ENCODE measurements at places on chromosomes 11 and 22. TPM values are rescaled to one million over a fixed set of nuclear protein-coding genes. Genes with fewer than 3 reads are reported as not detected.

Gene CLDN5
- 360 TPM for total RNA-seq

DNA sequence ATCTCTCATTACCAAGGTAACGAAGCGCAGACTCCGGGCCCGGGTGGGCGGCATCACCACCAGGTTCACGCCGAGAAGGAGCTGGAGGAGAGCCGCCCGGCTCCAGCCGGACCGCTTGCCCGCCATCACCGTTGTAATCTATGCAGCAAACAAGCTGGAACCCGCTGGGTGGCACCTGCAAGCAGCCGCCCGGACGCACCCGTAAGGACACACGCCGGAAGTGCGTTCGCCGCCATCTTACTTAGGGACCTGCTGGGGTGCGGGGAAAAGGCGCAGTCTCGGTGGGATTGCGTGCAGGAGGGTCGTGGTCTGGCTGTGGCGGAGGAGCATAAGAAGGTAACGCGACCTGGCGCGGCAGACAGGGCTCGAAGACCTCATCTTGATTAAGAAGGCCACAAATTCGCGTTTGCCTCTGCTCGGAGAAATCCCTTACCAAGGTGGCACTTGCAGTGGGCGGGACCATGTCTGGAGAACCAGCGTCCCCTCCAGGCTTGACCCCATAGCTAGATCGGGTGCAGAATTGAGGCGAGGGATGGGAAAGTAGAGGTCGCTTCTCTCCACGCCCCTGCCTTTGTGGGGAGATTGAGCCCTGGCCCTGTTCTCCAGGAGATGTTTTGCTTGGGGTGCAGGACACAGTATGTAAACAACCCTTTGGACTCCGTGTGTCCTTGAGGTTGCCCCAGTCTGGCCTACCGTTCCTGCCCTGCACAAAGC lies at the start of gene ACP2:
Gene ACP2, minus strand, starts transcription at position 151 of the 714 bp plus-strand sequence. Its CDS starts 25 bp downstream, at position 126.
- DNase-seq: no peak

Gene OR51T1
- total RNA-seq: not detected

DNA sequence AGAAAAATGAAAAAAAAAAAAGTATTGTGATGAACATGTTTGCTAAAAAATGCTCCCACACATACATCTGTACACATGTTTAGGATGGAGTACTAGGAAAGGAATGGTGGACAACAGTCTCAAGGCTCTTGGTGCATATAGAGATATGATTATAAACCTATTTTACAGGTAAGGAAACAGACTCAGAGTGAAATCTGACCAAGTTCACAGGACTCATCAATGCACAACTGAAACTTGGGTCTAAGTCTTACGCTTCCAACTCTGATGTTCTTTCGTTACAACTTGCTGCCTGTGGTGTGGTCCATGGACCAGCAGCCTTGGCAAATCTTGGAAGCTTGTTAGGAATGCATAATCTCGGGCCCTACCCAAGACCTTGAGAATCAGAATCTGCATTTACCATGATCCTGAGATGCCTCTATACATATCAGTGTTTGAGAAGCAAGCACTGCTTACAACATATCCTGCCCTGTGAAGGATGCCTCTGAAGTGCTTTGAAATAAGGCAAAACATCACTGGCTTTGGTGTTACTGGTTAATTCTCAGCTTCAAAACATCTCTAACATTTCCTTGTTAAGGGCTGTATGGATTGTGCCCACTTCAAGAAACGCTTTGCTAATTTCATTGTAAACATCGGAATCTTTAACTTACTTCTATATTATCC lies 39.9 kb upstream of the NUP160 start:
- DNase-seq: no peak

GRCh38 chr11:122821169-122821568 lies 17.1 kb upstream of the CRTAM start:
- DNase-seq: no peak

Gene FXYD6
- 0.26 TPM for total RNA-seq

DNA sequence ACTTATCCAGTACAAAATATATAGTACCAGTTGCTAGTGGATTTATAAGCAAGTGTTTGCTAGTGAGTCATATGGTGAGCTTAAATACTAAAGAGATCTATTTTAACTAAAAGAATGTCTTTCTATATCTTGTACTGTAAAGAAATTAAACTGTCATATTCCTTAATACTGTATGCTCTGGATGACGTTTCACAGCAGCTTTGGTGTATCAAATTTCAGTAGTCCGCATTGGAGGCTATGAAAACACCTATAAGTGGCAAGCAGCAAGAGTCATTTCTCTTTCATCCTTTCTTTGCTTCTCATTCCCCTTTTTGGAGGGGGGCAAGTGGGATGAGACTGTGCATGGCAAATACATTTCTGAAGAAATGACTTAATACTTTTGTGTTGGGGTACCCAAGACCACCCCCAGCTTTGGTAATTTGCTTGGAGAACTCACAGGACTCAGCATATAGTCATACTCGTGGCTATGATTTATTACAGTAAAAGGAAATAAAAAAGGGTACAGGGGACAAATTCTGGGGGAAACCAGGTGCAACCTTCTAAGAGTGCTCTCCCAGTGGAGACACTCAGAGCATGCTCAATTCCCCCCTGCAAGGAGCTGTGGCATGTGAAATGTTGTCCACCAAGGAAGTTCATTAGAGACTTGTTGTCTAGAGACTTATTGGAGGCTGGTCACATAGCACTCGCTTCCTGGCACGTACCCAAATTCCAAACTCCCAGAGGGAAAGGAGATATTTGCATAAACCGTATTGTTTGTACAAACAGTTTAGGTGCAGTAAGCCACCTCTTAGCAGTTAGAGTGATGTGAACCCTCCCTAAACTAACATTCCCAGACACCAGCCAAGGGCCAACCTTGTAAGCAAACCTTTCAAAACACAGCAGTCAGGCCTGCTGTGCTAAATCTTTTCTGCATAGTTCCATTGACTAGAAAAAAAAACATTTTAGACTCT lies 210.8 kb downstream of the PGR start:
- DNase-seq: no peak

DNA sequence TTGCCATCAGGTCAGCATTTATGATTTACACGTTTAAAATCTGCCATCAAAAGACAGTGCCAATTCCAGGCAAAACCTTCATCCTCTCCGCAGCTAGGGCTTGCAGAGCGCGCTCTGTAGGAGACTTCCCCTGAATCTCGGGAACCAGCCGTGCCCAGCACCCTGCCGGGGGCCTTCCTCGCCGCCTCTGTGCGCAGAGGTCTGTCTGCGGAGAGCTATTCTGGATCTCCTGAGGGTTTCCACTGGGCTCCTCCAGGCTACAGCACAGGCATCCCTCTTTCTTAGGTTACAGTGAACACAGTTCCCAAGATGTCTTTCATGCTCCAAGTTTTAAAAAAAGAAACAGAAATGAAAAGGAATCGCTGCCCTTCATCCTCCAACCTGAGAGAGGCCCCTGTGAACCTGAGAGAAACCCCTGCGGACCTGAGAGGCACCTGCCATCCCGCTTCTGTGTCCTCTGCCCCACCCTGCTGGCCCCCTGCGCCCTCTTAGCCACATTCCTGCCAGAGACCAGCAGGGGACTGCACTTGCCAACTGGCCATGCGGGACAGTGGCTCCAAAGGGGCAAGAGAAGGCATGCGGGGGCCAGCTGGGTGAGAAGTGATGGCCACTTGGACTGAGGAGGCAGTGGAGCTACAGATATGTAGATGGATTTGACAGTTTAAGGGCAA lies 16.1 kb downstream of the TP53AIP1 start:
- no peak for DNase-seq

Gene YPEL1
- 4.5 TPM for total RNA-seq

DNA sequence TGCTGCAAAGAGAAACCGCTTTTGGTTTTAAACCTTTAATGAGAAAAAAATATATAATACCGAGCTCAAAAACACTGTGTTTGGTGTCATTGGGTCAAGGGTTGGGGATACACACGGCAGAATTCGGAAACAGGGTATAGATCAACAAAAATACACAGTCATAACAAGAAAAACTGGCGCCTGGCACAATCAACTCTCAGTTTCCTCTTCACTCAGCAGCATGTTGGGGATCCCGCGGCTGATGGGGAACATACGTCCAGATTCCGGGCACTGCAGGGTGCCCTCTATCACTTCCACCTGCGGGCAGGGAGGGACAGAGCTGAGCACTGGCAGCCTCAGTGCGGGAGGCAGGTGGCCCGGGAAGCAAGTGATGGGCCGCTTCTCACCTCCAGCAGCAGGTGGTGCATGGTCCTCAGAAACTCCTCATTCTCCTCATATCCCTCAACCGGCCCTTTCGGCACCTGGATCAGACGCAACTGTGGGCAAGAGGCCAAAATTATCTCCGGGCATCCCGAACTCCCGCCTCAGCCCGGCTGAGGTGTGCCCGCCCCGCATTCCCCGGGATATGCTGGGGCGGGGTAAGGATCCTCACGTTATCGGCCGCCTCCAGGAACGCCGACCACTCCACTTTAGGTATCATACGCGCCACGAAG lies 561 bp downstream of the TRMT112 start:
- no peak for DNase-seq
